Suprapubic skin (tissue), 4 donors: ENCODE measurements at places on chromosomes 13 and 19.

GRCh38 chr13:26663791-26664190 lies 96.8 kb downstream of the GPR12 start:
- H3K27ac ChIP-seq = no peak overlapping the region
- H3K4me1 ChIP-seq = no peaks in the 10 kb centered on the region
- DNase-seq = no peak

- peaks cover 39% of the 10 kb centered on the region for H3K36me3 ChIP-seq
- H3K4me1 ChIP-seq = peaks cover 49% of the 10 kb centered on the region
- no peaks in the 10 kb centered on the region for H3K27me3 ChIP-seq
- H3K27ac ChIP-seq = peak overlapping the region; percentile 24
Measured at GRCh38 chr19:40685563-40685962, 4.9 kb downstream of the NUMBL start.

DNA sequence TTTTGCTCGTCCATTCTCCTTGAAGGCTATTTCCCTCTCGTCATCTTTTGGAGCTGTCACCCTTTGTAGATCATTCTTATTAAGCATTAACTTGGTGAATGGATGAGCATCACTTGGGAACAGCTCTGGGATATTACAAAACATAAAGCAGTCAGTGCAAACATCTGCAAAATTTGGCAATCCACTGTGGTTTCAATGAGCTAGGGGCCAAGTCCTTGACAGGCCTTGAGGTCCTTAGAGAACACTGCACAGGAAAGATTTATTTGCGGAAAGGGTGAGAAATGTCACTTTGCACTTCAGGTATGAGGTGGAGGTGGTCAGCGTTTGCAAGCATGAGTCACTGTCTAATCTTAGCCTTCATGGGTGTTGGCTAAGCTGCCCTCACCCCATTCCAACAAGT lies 239.7 kb upstream of the MAB21L1 start:
- H3K27ac ChIP-seq = no peak overlapping the region
- DNase-seq = no peak
- no peaks in the 10 kb centered on the region for H3K27me3 ChIP-seq

- no peak overlapping the region for H3K4me3 ChIP-seq
- DNase-seq = no peak
- no peaks in the 10 kb centered on the region for H3K4me1 ChIP-seq
- no peaks in the 10 kb centered on the region for H3K27me3 ChIP-seq
- H3K27ac ChIP-seq = no peak overlapping the region
Measured at GRCh38 chr13:75945841-75946482, 309.8 kb downstream of the LMO7 start.

DNA sequence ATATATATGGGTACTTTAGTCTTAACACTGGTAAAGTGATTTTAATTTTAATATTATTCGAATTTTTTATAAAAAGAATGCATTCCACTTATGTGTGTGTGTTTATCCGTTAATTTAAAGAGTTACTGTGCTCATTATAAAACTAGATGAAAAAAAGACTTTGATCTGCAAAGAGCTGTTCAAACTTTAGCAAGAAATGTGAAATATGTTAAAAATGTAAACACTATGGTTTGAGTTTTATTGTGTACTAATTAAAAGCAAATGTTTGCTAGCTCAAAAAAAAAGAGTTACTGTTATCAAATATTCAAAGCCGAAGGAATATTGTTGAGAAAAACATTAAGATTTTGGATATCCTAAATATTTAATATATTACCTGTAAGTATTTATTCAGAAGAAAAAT lies 34.5 kb downstream of the UFM1 start:
- no peaks in the 10 kb centered on the region for H3K4me1 ChIP-seq
- no peak overlapping the region for H3K4me3 ChIP-seq
- H3K27ac ChIP-seq = no peak overlapping the region
- no peaks in the 10 kb centered on the region for H3K27me3 ChIP-seq

DNA sequence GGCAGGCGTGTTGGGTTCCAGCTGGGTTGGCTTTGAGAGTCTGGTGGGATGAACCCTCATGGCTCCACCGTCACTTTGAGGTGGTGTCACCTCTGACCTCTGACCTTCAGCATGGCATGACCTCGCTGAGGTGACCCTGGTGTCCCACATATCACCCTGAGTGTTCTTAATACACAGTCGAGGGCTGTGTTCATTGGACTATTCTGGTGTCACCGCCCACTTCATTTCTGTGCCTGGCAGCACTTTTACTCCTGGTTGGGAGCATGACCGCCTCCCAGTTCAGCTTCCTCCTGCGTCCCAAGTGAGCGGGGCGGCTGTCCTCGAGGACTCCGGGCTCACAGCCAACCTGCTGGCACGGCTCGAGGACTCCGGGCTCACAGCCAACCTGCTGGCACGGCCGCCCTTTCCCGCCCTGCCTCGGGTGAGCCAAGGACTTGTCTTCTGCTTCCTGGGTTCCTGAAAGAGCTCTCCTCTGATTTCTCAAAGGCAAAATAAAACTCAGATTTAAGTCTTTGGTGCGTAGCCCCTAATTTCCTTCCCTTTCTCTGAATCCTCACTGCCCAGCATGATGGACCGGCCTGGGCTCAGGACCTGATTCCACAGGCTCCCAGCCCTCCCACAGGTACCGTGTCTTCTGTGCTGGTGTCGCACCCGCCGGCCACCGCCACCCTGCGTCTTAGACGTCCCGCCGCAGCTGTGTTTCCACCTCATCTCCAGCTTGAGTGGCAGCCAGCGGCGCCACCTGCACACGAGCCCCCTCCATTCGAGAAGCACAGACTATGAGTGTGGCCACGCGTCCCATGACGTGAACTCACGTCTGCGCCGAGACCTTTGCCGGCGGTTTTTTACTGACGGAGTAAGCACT lies 10.4 kb downstream of the ATP4B start:
- no peak overlapping the region for H3K4me3 ChIP-seq
- DNase-seq = peak; percentile 91
- no peaks in the 10 kb centered on the region for H3K27me3 ChIP-seq
- H3K27ac ChIP-seq = peak overlapping the region; percentile 20
- H3K36me3 ChIP-seq = no peaks in the 10 kb centered on the region
- peaks cover 24% of the 10 kb centered on the region for H3K4me1 ChIP-seq

DNA sequence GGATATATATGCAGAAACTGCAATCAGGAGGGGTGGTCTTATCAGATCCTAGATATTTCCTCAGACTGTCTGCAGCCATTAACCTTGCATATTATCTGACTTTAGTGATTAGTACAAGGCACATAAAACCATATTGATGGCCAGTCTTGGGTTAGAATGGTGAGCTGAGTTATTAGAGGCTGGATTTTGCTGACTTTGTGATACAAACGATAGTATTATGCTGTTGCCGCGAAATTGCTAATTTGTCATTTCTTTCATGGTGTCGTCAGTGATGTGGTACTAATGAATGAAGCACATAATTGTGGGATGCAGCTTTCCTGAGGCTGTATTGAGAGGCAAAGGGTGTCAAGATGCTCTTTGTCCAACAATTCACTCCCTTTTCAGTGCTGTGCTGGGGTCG lies 172.5 kb downstream of the TEX29 start:
- no peak for DNase-seq
- H3K4me1 ChIP-seq = no peaks in the 10 kb centered on the region
- no peaks in the 10 kb centered on the region for H3K27me3 ChIP-seq

DNA sequence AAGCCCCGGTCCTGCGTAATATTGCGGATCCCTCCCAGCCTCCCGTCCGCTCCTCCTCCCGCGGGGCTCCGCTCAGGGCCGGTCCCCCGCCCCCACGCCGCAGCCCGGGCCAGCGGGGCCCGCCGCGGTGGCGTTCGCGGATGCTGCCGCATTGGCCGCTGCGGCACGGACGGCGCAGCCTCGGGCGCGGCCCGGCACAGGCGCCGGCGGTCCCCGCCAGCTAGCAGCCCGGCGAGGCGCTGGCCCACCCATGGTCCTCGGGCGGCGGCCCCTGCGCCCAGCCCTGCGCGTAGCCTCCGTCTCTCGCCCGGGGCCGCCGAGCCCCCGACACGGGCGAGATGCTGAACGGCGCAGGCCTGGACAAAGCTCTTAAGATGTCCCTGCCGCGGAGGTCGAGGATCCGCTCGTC lies at the start of gene ATP8A2:
Gene ATP8A2, plus strand, starts transcription at position 100 of the 409 bp plus-strand sequence. Its CDS starts 239 bp downstream, at position 339.
- no peaks in the 10 kb centered on the region for H3K36me3 ChIP-seq
- no peak within 1 kb of the TSS for H3K27ac ChIP-seq
- peaks cover 15% of the 10 kb centered on the region for H3K4me1 ChIP-seq
- peaks cover 78% of the 10 kb centered on the region for H3K27me3 ChIP-seq

- no peaks in the 10 kb centered on the region for H3K4me1 ChIP-seq
- no peak for DNase-seq
- H3K27ac ChIP-seq = no peak overlapping the region
- H3K4me3 ChIP-seq = no peak overlapping the region
Measured at GRCh38 chr13:102020611-102021216, 381.1 kb downstream of the FGF14 start.

DNA sequence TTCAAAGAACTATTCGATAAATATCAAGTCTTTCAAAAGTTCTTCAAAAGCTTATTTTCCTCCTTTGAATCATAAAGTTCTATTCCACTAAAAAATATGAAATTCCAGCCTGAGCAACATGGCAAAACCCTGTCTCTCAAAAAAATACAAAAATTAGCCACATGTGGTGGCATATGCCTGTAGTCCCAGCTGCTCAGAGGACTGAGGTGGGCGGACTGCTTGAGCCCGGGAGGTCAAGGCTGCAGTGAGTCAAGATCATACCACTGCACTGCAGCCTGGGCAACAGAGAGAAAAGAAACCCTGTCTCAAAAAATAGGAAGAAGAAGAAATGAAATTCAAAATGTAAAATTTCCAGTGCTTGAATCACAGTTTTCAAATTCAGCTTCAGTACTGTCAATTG lies 24.6 kb downstream of the CAB39L start:
- no peaks in the 10 kb centered on the region for H3K27me3 ChIP-seq
- H3K4me3 ChIP-seq = no peak overlapping the region
- H3K36me3 ChIP-seq = no peaks in the 10 kb centered on the region
- H3K27ac ChIP-seq = no peak overlapping the region

DNA sequence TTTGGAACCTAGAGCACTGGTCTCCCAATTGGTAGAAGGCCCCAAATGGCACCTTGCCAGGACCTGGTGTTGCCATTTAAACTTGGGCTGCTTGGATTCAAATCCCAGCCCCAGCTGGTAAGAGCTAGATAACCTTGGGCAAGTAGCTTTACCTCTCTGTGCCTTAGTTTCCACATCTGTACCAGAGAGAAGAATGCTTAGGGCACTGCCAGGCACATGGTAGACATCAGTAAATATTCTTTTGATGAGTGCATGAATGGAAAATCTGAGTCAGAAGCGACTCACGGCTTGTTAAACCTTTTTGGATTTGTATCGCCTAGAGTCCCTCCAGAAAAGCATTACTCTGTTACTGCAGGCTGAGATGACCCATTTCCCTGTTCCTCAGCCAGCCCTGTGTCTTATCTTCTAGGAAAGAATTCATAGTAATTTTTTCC lies 90.9 kb downstream of the SIPA1L3 start:
- no peaks in the 10 kb centered on the region for H3K36me3 ChIP-seq
- H3K4me1 ChIP-seq = peaks cover 17% of the 10 kb centered on the region
- H3K4me3 ChIP-seq = no peak overlapping the region
